Upper lobe of left lung (tissue), 6 donors: ENCODE measurements at places on chromosomes 1 and 21. TPM values are rescaled to one million over a fixed set of nuclear protein-coding genes. Genes with fewer than 3 reads are reported as not detected.

Gene PM20D1
- total RNA-seq = not detected

Gene DNASE2B
- 5.5 TPM for total RNA-seq

Gene CGN
- 87.4 TPM for total RNA-seq

Gene ARHGAP30
- 69.9 TPM for total RNA-seq

Gene UTS2
- not detected for total RNA-seq

Gene TEX38
- total RNA-seq = not detected

Gene SIK1
- 55.5 TPM for total RNA-seq

Gene FAM167B
- total RNA-seq = 4.4 TPM

Gene KRTAP20-1
- not detected for total RNA-seq

Gene ATAD3C
- total RNA-seq = 13.8 TPM

Gene FBXO2
- 18.0 TPM for total RNA-seq

Gene IL19
- total RNA-seq = not detected

Gene MAP7D1
- total RNA-seq = 150 TPM

Gene AMY2A
- total RNA-seq = not detected

Gene VWA5B1
- total RNA-seq = not detected

Gene DRAXIN
- not detected for total RNA-seq

Gene KIAA0319L
- total RNA-seq = 96.7 TPM

Gene PGLYRP3
- not detected for total RNA-seq

Gene MROH7
- total RNA-seq = 2.5 TPM

Gene DIO1
- total RNA-seq = not detected

Gene TCP10L
- 1.1 TPM for total RNA-seq

Gene SMIM1
- 2.8 TPM for total RNA-seq

Gene SLC2A5
- total RNA-seq = 11.5 TPM

Gene RBM11
- 2.1 TPM for total RNA-seq

Gene NBPF10
- 0.67 TPM for total RNA-seq

Gene GRHL3
- 0.09 TPM for total RNA-seq

Gene NTNG1
- total RNA-seq = 11.5 TPM

Gene PLXNA2
- total RNA-seq = 101 TPM

Gene KCND3
- 5.2 TPM for total RNA-seq

Gene GTF2B
- total RNA-seq = 24.6 TPM

Gene KRTAP11-1
- not detected for total RNA-seq

Gene MYOG
- total RNA-seq = not detected

Gene KDF1
- 9.7 TPM for total RNA-seq

Gene PCAT6
- 3.8 TPM for total RNA-seq

Gene SYT6
- total RNA-seq = not detected

Gene MRPL9
- total RNA-seq = 69.0 TPM

Gene C1orf226
- 10.3 TPM for total RNA-seq

Gene VANGL2
- 3.3 TPM for total RNA-seq

Gene CA6
- total RNA-seq = not detected

Gene LHX8
- not detected for total RNA-seq
